ENCODE measurements at places on chromosomes 11 and 22.

DNA sequence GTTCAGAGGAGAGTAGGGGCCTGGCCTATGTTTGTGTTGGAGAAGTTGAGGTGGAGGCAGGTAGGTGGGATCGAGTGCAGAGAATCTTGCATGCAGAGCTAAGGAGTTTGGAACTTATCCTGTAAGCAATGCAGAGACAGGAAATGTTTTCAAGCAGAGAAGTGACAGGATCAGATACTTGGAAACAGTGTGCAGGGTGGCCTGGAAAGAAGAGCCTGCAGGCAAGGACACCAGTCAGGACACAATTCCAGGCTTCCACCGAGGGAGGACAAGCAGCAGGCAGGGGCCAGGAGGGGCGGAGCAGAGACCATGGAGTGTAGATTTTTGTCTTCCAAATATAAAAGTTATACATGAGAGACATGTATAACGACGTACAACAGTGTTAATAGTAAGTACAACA is 26.9 kb upstream of the CECR2 start:
- no peak for DNase-seq

- peak; percentile 23 for DNase-seq
Observed at GRCh38 chr11:23932485-23932898, 564.4 kb upstream of the LUZP2 start.

- DNase-seq: no peak
Observed at GRCh38 chr11:44630511-44631210, 65.2 kb downstream of the CD82 start.

- DNase-seq: peak; percentile 98
Observed at GRCh38 chr11:115623021-115623451, 118.8 kb upstream of the CADM1 start.
